Left lung (tissue), 14 donors: ENCODE measurements at places on chromosomes 3 and 15.

DNA sequence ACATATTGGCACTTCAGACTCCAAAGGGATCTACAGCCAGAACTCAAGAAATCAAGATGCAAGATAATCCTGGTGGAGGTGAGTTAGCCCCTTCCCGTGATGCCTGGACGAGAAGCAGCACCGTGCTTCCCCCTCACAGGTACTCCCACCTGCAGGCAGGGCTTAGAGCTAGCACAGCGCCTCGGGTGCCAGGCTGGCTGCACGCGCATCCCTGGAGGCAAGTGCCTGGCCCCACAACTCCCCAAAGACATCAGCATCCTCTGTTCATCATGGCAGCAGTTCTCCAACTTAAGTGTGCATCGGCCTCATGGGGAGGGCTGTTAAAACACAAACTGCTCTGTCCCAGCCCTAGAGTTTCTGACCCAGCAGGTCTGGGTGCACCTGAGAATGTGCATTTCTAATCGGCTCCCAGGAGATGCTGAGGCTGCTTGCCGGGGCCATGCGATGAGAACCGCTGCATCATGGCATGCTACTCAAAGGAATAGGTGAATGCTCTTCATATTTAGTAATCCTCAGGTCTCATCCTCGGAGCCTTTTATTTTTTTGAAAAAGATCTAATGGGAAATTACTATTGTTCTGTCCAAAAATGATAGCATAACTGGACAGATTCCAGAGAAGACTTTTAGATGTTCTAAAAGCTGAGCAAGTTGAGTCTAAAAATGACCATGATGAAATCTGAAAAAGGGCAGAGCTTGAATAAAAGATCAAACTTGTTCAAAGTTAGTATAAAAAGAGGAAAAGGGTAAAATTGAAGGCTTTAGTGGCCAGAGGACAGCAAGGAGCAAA, 244.2 kb downstream of the ADAMTS17 start:
- no peak for DNase-seq

DNA sequence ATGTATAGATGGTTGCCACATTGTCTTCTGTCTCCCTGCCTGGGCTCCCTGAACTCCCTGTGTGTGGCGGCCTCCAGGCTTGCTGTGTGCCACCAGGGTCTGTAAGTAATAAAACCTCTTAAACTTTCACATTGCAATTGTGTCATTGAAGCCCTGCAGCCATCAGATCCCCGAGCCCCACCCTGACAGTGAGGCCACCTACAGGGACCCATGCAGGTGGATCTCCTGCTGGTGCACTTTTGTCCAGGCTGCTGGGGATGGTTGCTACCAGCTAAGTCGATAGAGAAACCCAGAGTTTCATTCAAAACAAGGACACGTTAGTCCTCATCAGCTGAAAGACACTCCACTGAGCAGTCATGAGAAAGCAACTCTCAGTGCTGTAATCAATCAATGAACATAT, 133.6 kb upstream of the PRICKLE2 start:
- DNase-seq, result no peak

DNA sequence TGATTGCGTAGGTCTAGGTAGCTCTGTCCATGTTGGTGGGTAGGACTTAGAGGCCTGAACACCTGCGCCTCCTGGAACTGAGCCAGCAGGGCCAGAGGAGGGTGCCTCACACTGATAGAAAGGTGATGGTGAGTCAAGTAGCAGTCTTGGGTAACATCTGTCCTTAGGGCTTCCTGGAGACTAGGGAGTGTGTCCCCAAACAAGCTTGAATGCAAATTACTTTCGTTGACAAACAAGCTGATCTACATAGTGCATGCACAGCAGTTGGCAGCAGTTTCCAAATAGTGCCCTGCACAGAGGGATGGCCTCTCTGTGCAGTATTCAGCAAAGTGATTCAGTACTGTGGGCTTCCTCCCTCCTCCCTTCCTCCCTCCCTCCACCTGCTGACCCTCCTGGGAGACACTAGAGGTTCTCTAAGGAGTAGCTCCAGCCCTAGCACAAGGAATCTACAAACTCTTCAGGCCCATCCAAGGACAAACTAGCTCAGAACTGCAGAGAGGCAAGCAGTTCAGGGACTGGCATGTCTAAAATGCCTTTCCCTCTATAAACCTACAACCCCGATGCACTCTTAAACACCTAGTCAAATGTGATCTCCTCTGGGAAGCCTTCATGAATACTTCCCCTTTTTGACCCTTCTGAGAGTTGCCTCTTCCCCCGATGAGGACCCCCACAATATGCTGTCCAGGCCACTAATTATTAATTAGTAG, 61.0 kb downstream of the TLE3 start:
- no peak for DNase-seq

- no peak for DNase-seq
Observed at GRCh38 chr3:101779822-101780381, 891 bp downstream of the NXPE3 start.

GRCh38 chr3:168003911-168004310, 91.8 kb downstream of the GOLIM4 start:
- no peak for DNase-seq

DNA sequence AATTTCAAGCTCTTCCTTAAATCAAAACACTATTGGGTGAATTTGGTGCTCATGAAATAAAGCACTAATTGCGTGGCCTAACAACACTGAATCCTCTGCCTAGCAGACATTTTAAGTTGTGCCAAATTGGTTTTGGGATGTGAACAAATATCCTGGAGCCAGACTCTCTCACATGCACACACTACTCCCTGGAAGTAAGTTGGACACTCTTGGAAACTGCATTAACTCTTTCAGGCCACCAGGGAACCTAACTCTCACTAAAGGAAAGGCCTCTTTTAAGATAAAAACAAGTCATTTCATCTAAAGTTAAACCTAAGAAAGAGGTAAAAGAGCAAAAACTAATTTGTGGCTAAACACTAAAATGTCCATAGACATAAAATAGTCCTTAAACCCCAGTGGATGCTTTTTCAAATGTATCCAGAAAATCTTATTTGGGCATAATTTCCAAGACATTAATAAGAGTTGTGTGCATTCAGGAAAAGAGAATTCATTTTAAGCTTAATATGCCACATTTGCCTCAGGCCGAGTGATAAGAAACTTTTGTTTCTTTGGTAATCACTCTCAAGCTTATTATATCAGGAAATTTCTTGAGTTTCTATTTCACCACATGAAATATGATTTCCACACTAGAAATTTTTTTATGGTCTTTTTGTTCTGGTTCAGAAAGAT, 61.8 kb downstream of the ZBTB20 start:
- DNase-seq, result no peak

GRCh38 chr3:118966700-118967099, 67.9 kb downstream of the IGSF11 start:
- no peak for DNase-seq

GRCh38 chr3:152307829-152308474, 39.2 kb downstream of the MBNL1 start:
- peak; percentile 62 for DNase-seq

DNA sequence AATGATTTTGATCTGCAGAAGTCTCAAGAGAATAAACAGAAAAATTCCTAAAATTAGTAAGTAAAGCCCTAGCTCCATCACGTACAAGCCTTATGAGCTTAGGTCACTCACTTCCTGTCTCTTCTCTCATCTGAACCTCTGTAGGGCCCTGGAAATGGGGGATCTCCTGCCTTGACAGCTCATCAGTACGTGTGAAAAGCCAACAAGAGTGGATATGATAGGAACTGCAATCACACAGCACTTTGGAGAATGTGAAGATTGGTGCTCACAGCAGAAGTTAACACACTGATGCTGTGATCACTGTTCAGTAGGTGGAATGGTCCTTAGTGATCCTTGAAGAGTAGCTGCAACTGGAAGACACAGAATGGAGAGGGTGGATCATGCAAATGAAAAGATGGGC, 27.8 kb upstream of the ALDH1L1 start:
- DNase-seq, result no peak

- DNase-seq, result no peak
Observed at GRCh38 chr3:14472471-14473351, 67.4 kb downstream of the GRIP2 start.

DNA sequence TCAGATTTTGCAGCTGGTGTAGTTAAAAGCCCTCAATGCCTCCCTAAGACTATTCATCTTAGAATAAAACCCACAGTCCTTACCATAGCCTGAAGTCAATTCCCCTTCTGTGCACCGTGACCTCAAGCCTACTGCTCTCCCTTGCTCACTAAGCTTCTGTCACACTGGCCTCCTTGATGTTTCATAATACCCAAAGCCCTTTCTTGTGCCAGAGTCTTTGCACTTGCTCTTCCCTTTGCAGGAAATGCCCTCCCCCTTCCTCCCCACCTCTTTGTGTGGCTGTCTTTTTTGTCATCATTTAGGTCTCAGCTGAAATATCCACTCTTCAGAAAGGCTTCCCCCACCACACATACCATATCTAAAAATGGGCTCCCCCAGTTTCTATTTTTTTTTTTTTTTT, 4.2 kb upstream of the PLEKHO2 start:
- DNase-seq, result no peak

GRCh38 chr3:195768831-195769303, 42.9 kb downstream of the MUC4 start:
- DNase-seq, result peak; percentile 32

- no peak for DNase-seq
Observed at GRCh38 chr3:792630-793029, 300.2 kb upstream of the CNTN6 start.
